LHCN-M2 (cell line): ENCODE measurements at places on chromosomes 7 and 10. TPM values are rescaled to one million over a fixed set of nuclear protein-coding genes. Genes with fewer than 3 reads are reported as not detected.

Gene GPNMB
- total RNA-seq: 135 and 206 TPM in 2 replicates

Gene HKDC1
- 0.17 and 1.1 TPM in 2 replicates for total RNA-seq

Gene SH2D4B
- total RNA-seq: not detected in 2 replicates

Gene CYCS
- total RNA-seq: 115 and 119 TPM in 2 replicates

Gene GIMAP1
- not detected in 2 replicates for total RNA-seq

Gene MMRN2
- 0.51 and 1.9 TPM in 2 replicates for total RNA-seq
